ENCODE measurements at places on chromosomes 6 and 20.

GRCh38 chr20:61966492-61967244, 99.0 kb downstream of the TAF4 start:
- DNase-seq: no peak

- peak; percentile 28 for DNase-seq
Measured at GRCh38 chr6:21402368-21402767, 191.2 kb upstream of the SOX4 start.

DNA sequence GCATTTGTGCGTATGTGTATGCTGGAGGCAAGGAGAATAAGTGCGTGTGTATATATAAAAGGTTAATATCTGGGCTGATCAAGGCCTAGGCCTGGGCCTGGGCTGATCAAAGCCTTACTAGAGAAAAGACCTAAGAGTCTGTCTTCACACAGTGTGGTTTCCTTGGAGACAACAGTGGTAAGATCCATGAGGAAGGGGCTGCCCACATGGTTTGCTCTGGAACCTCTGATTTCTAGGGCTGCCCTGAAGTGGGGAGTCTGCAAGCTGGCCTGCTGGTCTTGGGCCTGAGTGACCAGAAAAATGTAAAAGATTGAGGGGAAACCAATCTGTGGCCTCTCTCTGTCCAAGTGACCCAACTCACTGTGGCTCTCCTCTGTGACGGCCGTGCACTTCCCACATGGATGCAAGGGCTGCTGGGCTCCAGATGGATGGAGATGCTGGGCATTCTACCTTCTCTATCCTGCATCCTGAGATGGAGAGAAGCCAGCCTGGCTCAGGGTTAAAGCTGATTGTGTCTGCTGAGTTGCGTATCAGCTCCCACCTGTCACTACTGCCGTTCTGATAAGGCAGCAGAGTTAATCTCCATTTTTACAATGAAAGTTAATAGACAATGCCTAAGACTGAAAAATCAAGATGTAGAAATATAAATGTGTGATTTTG, 90.3 kb upstream of the NXT1 start:
- no peak for DNase-seq

- no peak for DNase-seq
Measured at GRCh38 chr6:36955136-36955535, 598 bp downstream of the PI16 start.

GRCh38 chr6:14501240-14501639, 383.7 kb downstream of the CD83 start:
- DNase-seq: no peak

DNA sequence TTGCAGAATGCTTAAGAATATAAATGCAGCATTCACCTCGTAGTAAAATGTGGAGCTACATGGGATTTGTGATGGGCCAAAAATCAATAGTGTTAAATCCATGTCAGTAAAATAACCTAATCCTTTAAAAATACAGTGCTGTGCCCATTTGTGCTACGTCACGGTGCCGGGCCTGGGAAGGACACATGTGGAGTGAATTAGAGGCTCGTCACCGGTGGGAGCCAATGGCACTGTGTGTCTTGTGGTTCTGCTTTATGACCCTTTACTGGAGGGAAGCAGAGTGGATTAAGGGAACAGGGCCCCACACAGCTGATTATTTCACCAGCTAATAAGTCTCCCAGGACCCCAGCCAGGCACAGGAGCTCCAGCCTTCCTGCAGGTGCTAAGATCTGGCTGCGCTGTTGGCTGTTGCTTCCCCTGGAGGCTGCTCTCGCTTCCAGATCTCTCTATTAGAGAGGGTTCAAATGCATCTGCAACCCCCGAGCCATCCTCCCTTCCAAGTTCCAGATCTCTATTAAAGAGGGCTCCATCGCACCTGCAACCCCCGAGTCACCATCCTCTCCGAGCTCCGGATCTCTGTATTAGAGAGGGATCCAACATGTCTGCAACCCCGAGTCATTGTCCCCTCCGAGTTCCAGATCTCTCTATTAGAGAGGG, 405.8 kb downstream of the CDH4 start:
- DNase-seq: no peak
